ENCODE measurements at places on chromosomes 11 and 22.

DNA sequence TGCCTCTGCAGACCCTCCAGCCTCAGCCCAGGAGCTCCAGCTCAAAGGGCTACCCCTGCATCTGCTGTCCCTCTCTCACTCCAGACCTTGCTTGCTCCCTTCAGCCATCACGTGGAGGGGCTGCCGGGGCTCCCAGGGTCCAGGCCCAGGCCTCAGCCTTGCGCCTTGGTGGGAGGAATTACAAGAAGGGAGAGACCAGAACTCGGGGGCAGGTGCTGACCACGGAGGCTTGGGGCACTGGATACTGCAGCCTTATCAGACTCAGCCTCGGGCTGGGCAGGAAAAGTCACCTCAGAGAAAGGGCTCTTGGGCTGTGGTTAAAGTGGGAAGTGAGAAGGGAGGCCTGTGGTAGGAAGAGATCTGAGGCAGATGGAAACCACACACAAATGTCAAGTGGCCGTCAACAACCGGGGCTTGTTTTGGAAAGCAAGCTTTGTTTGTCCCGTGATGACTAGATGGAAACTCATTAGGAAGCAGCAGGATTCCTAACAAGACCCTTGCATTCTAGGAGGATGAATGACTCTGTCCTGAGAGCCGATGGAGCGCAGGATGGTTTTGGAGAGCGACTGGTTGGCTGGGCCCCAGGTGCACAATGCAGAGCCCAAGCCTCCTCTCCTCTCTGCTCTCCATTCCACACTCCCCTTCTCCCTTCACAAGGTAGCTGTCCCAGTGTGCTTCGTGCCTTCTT is 1321.7 kb downstream of the TBC1D22A start:
- no peak for DNase-seq

GRCh38 chr11:31433851-31434250 is 64.2 kb downstream of the DNAJC24 start:
- no peak for DNase-seq

DNA sequence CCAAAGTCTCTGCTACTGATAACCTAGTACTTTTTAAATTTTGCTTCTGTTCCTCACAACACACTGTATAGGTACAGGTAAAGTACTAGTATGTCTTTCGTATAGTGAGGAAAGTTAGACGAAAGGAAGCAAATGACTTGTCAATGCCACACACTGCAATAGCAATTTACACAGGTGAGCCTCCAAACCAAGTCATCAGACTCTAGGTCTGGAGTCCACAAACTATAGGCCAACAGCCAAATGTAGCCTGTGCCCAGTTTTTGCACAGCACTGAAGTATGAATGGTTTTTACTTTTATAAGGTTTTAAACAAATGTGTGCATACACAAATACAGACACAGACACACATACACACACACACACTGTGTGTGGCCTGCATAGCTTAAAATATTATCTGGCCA is 28.1 kb downstream of the ALG8 start:
- DNase-seq, result no peak

DNA sequence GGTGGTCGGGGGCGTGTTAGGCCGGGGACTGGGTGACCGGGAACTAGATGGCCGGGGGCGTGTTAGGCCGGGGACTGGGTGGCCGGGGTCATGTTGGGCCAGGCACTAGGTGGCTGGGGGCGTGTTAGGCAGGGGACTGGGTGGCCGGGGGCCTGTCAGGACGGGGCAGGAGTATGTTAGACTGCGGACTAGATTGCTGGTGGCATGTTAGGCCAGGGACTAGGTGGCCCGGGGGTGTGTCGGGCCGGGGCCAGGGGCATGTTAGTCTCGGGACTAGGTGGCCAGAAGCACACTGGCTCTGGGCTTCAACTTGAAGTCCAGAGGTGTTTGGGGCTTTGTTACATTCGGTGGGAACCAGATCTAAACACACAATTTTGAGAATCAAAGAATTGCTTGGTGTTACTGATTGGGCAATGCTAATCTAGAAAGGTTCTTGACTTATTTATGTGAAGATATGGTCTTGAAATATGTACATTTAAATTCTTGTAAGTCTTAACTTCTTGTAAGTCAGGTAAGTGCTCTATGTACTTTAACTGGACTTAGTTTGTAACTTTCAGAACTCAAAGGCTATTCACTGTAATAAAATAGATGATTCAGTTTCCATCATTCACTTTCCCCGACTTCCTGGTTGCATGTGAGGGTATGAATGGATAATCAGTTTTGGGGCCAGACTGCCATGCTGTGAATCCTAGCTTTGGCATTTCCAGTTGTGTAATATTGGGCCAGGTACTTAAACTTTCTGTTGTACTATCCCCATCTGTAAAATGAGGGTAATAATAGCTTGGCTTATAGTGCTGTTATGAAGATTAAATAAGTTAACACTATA is 1.1 kb downstream of the EXT2 start:
- no peak for DNase-seq

DNA sequence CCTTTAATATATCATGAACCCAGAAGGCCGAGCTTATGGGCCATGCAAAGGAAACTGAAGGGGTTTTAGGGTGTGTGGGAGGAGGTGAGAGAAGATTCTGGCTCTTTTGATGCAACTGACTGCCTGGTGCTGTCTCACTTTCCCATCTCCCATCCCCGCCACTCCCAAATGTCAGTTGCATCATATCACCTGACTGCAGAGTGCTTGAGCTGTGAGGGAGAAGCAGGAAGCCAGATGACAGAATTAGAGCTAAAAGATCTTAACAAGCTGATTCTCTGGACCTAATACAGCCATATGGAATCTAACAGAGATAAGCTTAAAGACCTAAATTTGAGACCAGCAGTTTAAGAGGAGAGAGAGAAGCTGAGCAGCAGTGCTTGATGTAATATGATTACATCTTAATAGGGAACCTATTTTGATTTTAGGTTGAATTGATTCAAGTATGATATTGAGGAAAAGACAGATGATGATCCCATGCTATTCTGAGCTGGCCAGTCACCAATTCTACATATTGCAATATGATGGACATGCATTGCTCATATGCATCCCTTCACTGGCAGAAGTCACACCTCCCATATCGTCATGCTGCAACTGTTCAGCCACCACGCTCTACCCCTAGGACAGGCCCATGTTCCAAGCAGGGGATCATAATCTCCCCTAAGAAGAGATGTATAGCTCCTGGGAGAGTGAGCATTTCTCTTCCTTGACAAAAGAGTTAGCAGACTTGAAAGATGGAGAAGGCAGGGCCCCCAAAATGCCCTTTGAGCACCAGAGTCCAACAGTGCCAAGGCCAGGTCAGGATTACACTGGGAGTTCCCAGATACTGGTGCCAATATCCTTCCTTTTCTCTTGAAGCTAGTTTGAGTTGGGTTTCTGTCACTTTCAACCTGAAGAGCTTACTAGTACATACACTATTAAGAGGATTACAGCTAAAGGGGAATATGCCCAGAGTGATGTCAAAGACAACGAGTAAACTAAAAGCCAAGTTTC is 44.9 kb downstream of the PLEKHA7 start:
- DNase-seq, result no peak

DNA sequence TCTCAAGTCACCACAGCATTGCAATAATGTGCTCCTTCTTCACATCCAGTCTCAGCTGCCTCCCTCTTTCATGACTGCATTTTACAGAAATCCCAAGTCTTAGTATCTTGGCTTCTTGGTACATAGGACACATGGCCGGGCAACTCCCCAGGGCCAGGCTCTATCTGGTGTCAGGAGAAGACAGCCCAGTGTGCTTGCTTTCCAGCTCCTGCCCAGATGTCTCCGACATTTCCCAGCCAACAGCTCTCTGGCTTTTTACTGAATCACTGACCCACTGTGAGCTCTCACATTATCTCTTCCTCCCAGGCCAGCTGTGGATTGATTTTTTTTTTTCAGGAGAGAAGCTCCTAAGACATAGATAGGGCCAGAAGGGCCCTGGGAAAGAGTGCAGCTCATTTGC is 346.0 kb upstream of the C11orf87 start:
- DNase-seq, result no peak

- DNase-seq, result no peak
Measured at GRCh38 chr11:36377759-36378564, 81.9 kb downstream of the PRR5L start.

DNA sequence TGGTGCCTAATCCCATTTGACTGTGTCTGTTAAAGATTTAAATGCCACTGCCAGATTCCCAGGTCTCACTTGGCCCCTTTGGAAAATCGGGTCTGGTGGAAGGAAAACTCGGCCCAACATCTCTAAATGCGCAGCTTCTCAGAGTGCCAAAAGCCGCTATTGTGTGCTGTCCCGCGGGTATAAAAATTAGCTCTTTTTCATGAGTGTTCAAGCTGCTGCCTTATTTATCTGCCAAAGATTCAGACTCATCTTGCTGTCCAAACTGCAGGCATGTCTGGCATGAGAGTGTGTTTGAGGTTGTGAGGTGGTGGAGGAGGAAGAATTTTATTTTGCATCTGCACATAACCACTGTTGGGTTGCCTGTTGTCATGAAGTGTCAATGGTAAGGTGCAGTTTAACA is 91.4 kb downstream of the NELL1 start:
- DNase-seq, result no peak

GRCh38 chr11:133515107-133515506 is 17.2 kb downstream of the OPCML start:
- no peak for DNase-seq

DNA sequence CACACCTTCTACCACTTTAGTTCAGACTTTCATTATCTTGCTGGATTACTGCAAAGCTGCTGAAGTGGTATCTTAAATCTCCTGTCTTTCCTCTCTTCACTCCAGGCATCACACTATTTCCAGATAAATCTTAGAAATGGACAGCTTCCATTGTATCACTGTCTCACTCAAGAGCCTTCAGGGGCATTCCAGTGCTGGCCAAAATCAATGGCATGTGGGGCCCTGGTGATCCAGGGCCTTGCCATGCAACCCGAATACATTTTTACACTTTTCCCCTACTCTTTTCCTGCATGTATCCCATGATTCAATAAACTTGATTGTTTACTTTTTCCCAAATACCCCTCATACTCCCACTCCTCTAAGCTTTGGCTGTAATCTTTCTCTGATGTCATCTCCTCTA is 39.4 kb upstream of the DEUP1 start:
- DNase-seq, result no peak

DNA sequence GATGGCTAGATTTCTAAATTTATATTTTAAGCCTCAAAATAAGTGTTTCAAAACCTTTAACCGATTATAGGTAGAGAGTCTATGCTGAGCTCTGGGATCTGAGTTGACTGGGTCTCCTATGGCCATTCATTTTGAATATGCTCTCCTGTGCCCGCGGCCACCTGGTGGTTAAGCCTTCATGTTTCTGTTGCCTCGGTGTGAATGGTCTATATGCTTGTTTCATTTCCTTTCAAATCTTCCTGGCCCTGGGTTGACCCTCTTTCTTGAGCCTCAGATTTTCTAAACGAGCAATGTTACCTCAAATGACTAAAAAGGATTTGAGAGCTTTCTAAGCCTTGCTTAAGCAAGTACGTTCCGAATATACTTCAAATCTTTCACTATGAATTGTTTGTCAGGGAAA is 789.4 kb upstream of the KIRREL3 start:
- DNase-seq, result no peak

- no peak for DNase-seq
Measured at GRCh38 chr11:119843877-119844276, 114.9 kb upstream of the NECTIN1 start.

DNA sequence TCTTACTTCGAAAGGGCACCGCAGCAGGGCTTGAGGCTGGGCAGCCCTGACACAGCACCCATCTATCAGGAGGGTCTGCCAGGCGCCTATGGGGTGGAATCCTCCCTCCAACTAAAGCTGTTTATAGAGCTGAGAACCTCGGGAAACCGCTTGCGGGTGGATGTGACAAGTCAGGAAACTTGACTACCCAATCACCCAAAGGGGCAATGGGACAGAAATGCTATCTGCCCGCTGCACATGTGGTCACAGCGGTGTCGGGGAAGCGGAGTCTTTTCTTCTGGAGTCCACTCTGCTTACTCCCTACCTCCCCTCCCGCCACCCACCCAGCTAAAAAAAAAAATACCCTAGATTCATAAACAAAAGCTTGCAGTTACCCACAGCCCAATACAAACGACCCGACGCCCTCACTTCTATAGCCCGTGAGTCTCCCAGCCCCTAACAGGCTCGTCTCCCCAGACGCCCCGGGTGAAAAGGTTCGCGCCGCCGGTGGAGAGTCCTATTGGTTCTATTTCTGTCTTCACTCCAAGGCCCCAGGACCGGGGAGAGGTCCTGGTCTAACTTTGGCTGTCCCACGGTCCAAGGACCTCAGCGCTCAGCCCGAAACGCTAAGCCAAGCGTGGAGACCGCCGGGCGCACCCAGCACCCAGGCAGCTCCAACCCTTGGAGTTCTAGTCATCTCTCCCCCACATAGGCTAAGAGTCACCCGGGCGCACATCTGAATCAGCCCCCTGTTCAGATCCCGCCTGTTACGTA is 1.4 kb downstream of the TRPC6 start:
- no peak for DNase-seq

DNA sequence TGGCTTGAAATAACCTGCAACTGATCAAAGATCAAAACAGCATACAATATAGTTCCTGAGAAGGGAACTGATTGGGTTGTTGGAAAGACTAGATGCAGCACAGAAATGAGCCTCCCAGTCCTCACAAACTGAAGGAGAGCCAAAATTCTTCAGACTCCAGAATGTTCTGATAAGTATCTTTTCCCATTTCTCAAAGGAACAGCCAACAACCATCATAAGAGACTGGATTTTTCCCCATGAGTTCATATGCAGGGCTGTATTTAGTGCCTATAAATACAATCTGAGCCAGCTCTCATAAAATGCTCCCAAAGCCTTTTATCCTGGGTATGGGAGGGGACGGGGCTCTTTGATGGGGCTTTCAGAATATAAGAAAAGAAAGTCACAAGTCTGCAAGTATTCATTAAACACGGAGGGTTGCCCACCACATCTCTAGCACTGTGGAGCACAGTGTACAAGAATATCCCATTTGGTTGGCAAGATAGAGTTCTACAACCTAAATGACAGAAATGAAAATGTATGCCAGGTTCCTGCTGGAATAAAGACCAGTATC is 50.7 kb upstream of the LYVE1 start:
- no peak for DNase-seq

GRCh38 chr11:131663405-131664200 is 293.2 kb downstream of the NTM start:
- DNase-seq, result no peak

DNA sequence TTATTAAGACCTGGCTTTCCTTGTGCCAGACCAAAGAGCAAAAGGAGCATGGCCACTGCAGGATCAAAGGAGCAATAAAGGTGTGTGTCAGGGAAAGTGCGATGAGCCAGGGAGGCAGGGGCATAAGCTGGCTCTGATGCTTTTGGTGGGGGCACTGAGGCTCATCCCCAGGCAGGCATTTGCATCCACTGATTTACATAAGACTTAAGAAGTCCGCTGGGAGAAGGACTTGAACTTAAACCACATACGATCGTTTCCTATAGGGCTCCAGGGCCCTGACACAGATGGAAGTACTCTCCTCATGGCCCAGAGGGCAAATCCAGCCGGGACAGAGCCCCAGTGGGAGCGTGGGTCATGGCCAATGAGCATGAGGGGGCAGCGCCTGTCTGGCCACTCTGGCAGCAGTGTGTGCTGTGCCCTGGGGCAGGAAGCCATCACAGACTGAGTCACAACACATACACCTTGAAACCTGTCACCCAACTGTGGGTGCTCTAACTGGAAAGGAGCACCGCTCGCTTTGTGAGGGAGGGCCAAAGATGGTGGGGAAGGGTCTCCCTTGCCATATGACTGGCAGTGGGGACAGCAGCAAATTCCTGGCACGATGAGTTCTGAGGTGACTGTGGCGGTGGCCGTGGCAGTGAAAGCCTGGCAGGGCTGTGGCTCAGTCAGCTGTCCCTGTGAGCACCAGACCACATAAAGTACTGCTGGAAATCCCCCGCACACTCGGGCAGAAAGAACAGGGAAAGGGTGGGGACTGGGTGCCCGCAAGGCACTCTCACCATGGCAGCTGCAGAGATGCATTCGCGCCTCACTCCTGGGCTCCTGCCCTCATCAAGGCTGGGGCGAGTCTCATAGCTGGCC is 79.4 kb upstream of the LMO1 start:
- no peak for DNase-seq

Data from activated T-helper 1 cell treated with anti-CD3 and anti-CD28 coated beads, Interleukin-2, amount 50 U/mL, for 16 hours (primary cell).